ENCODE measurements at places on chromosomes 2 and 18.

GRCh38 chr2:176491172-176491904 is 222.1 kb downstream of the MTX2 start:
- no peak for DNase-seq

DNA sequence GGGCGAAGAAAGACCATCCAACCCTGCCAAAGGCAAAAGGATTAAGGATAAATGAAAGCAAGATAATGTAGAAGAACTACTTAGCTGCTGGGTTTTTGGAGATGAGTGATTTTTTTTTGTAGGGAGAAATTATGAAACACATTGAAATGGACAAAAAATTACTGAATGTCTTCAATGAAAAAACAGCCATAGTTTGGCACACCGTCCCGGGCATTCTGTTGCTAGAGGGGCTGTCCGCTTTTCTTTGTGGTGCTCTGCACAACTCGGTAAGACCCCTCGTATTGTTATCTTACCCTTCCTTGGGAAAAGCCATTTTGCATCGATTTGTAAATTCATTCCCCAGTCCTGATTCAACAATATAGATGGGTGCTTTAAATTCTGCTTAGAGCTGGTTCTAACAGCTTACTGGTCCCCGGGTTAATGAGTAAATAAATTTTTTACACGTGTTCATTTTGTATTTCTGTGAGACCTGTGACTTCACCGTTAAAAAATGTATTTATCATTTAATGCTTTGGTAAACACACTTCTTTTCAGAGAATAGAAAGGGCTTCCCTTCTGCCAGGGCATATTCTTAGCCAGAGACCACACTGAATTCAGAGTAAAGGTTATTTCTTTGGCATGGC is 912 bp upstream of the LAPTM4A start:
- no peak for DNase-seq

- peak; percentile 29 for DNase-seq
These were observed 196.3 kb upstream of the SIX3 start for GRCh38 chr2:44744961-44745892.

GRCh38 chr2:147355706-147356105 is 489.1 kb upstream of the ACVR2A start:
- DNase-seq = no peak

DNA sequence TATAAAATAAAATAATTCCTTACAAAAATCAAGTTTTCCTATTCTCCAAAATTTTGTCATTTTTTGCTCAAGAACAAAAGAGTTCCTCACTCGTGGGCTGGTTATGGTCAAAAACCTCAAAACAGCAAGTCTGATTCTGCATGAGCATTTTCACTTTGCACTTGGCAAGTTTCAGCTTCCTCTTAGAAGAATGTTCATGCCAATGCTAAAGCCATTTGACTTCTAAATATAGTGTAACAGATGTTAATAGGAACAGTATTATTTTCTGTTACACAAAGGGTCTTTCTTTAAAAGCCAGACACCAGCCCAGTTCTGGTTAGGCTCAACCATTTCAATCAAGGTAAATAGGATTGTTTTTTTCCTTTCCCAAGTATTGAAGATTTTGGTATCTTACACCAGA is 261.3 kb upstream of the CCDC68 start:
- no peak for DNase-seq

DNA sequence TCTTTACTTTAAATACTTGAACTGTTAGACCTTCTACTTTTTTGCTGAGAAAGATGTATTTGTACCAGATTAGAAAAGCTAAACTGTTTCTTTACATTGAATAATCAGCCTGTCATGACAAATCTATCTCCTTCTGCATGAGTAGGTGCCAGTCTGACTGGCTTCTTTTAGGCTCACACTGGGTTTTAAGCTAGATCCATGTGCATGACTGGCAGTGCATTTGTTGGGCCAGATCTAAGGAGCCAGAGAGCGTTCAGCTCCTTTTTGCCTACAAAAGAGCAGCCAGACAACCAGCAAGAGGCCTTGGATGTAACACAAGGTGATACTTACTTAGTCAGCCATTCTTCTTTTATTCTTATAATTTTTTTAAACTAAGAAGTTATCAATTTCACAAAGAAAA is 82.0 kb upstream of the OTX1 start:
- DNase-seq = no peak

DNA sequence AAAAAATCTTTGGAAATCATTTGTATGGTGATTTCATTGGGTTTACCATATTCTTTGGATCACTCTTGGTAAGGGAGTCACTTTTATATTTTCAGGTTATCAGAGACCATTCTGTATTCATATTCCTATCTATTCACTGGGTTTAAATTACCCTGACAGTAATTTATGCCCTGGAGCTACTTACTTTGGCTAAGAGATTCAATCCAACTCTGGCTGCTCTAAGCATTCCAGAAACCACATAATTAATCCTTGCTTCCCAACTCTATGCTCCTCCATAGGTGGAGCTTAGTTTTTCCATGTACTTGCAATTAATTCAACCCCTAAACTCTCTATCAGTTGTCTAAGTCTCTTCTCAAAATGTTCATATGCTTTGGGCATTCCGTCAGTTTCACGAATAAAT is 336.3 kb downstream of the AGPS start:
- no peak for DNase-seq

DNA sequence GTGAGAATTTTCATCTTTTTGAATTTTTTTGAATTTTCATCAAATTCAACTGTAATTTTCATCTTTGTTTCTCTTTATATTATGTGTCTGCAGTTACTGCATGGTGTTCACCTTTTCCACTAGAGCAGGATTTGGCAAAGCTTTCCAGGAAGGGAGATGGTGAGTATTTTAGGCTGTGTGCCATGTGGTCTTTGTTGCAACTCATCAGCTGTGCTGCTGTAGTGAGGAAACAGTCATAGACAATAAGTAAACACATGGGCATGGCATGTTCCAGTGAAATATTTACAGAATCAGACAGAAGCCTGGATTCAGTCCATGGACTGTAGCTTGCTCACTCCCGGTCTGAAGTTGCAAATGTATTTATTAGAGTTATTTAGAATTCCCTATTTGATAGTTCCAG is 120.4 kb downstream of the DCDC2C start:
- no peak for DNase-seq

- no peak for DNase-seq
These were observed 360.1 kb upstream of the CHAC2 start for GRCh38 chr2:53407363-53408080.

GRCh38 chr2:100960688-100961087 is 41.4 kb upstream of the RPL31 start:
- no peak for DNase-seq

- no peak for DNase-seq
These were observed 14.2 kb downstream of the TNFRSF11A start for GRCh38 chr18:62339106-62339988.

- DNase-seq = no peak
These were observed 2.6 kb downstream of the BZW1 start for GRCh38 chr2:200814276-200814815.

- peak; percentile 49 for DNase-seq
These were observed 4.8 kb upstream of the ID2 start for GRCh38 chr2:8676921-8677645.

- no peak for DNase-seq
These were observed 70.2 kb downstream of the CDCA7 start for GRCh38 chr2:173424886-173425285.

DNA sequence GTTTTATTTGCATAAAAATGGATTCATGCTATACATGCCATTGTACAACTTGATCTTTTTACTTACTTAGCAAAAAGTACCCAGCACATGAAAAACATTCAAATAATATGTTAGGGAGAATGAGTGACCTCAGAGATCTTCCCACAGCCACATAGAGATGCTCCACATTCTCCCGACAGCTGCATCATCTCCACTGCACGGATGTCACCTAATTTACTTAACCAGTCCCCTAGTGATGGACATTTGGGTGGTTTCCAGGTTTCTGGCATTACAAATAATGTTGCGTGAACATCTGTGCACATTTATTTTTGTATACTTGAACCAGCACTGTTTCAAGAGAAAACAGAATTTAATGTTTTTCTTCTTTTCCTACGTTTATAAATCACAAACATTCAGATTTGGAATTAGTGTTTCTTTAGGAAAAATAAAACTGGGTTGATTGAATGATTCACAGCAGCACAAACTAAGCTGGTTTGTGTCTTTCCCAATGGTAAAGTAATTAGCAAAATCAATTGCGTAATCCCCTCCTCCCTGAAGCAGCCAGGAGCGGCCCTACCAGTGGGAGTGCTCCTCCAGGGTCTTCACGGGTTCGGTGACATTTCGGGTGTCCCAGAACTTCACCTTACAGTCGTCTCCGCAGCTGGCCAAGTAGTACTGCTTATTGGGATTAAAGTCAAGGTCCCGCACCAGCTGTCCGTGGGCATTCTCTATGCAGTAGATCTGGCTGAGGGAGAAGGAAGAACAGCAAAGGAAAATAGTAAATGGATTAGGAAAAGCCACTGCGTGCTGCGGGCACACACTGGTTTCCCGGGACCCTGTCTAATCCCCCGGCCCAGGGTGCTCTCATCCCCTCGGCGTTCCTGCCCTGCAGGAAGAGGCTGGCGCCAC is 183.9 kb downstream of the EIPR1 start:
- DNase-seq = no peak

DNA sequence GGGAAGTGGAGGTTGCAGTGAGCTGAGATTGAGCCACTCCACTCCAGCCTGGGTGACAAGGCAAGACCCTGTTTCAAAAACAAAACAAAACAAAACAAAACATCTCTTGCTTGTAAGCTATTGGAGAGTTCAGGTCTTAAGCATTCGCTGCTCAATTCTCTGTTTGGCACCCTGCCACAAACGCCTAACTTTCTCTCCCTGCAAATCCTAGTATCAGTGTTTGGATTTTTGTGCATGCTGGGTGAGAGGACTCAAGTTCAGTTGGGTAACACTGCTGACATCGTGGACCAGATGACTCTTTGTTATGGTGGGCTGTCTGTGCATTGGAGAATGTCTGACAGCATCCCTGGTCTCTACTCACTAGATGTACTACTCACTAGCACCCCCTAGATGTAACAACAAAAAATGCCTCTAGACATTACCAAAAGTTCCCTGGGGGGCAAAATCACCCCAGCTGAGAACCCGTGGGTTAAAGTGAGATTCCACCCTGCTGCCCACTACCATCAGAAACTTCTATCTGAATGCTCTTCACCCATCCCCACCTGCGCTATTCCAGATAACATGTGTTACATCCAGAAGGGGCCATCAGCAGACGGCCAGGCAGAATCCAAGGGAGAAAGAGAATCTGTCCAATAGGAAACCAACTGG is 50.9 kb downstream of the CACNB4 start:
- DNase-seq = no peak

- DNase-seq = no peak
These were observed 14.3 kb upstream of the CTLA4 start for GRCh38 chr2:203853271-203853670.

DNA sequence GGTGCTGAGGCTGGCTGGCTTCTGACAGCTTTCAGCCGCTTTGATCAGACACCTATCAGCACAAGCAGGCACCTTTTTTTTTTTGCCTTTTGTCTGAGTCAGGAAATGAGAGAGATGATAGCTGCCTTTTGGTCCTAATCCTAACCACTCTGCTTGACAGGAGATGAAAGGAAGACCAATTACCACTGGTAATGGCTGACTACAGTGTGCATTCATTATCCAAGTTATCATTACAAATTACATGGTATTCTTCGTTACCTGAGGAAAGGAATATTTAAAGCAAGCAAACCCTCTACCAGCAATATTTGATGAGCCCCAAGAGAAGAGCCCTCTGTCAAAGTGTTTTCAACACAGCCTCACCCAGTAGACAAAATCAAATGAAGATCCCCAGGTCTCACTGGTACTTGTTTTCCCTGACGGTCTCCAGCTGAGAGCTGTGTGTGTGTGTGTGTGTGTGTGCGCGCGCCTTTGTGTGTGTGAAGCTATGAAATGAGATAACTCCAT is 925.7 kb downstream of the DCDC2C start:
- DNase-seq = no peak

DNA sequence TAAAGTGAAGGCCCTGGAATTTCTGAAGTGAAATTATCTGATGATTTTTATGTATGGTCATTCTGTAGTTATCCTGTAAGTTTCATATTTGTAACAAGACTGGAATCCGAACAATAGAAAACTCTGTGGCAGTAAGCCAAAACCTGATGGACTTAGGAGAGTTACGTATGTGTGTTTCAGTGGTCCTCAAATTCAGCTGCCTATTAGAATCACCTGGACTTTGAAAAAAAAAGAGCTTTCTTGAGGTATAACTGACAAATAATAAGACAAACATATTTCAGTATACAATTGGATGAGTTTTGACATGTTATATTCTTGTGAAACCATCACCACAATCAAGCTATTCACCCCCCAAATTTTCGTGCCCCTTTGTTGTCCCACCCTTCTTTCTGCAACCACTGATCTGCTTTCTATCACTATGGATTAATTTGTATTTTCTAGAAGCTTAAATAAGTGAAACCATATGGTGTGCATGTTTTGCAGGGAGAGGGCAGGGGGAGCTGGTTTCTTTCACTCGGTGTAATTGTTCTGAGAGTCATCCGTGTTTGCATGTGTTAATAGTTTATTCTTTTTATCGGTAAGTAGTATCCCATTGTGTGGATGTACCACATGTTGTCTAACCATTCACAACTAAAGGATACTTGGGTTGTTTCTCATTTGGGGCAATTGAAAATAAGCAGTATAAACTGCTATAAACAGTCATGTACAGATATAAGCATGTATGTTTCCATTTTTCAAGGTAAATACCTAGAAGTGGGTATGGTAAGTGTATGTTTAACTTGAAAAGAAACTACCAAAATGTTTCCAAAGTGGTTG is 50.2 kb upstream of the EML4 start:
- no peak for DNase-seq

DNA sequence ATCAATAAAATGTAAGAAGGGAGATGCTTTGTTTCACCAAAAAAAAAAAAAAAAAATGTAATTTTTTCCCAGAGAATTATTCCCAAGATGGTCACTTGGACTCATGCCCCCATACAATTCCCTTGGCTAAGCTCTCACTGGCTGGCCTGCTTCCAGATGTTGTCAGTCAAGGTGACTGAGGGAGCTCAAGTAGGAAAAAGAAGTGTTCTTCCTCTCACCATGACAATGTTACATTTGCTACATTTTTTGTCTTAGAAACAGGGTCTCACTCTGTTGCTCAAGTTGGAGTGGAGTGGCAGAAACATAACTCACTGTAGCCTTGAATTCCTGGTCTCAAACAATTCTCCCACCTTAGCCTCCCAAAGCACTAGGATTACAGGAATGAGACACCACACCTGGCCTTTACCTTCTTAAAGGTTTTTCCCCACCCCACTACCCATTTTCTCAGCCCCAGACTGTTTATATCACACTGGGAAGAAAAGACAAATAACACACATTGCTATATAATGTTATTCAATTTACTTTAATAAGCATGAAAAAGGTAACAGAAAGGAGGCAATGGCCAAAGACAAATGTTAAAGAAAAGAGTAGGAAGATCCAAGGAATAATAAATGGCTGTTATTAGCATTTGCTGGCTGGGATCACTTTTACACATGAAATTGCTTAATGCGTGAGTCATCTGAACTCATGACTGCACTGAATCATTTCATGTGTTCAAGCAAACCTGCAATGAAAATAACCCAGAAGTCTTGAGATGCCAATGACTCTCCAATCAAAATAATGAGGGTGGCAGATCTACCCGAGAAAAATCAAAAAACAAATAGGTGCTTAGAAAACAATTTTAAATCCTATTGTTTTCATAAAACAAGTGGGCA is 45.2 kb downstream of the ACVR1 start:
- DNase-seq = no peak

All from renal cortex interstitium (tissue), 15 donors.